ENCODE measurements at places on chromosomes 7 and 10.

DNA sequence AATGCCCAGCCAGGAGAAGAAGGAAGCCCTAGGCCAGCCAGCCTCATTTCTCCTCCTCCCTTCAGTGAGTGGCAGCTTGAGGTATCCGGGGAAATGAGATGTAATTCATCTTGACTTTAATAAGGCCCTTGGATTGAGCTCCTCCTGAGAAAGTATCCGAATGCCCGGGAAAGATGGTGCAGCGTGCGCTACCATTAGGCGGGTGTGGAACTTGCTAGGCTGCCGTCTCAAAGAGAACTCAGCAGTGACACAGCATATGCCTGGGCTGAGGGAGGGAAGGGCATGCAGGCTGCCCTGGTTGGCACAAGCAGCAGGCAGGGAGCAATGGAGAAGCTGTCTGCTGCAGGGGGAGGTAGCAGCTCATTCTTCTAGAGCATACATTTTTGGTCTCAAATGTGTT lies 659.8 kb upstream of the FOXK1 start:
- DNase-seq = no peak

DNA sequence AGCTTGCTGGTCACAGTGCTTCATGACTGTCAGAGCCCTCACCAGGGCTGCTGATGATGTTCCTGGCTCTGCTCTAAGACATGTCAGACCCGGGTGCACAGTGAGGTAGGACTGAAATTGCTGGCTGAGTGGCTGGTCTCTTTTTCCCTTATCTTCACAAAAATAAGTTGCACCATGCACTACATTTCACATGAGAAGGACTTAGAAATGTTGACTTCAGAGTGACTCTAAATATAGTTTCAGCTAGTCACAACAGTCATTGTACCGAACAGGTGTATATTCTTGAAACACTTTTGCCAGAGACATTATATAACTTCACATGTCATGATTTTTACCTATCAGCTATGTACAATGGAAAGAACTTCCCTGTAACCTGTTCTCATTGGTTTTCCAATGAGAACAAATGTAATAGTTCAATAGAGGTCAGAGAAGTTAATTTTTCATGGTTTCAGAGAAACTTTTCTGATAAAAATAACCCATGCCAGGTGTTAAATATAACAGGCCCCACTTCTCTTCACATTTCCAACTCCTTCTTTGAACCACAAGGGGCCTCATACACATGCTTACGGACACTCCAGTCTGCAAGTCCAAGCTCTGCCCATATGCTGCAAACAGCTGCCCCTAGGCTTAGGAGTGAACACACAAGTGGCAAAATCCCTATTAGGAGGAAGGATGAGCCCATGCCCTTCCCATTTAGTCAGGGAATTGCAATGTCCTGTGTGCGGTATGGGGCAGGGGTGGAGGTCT lies 115.6 kb downstream of the CDK6 start:
- no peak for DNase-seq

DNA sequence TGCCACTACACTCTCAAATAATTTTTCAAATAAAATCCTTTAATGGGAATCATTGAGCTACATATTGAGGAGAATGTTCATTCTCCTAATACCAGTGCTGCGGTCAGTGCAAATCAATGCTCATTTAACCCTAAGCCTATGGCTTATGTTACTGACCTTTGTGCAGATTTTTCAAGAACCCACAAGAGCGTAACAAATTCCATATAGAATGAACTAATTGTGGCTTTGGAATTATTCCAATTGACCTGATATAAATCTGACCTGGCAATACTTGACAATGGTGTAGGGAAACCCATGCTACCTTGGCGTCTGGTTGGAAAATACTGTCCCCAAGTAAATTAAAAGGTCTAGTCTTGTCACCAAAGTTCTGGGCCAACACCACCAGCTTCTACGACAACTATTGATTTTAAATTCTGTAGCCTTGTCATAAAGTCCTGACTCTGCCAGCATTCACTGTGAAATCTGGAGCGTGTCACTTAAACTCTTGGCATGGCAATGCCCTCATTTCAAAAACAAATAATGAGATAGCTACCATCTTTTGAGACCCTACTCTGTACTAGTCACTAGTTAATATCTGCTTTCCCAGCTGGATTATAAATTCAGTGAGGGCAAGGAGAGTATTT lies 320.9 kb downstream of the AHR start:
- DNase-seq = no peak

DNA sequence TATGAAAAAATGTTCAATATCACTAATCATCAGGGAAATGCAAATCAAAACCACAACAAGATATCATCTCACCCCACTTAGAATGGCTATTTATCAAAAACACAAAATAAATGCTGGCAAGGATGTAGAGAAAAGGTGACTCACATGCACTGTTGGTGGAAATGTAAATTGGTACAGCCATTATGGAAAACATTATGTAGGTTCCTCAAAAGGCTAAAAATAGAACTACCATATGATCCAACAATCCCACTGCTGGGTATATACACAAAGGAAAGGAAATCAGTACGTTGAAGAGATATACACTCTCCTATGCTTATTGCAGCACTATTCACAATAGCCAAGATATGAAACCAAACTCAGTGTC lies 50.2 kb downstream of the CDK1 start:
- DNase-seq = no peak

GRCh38 chr10:78736926-78737630 lies 331.7 kb upstream of the ZMIZ1 start:
- DNase-seq = no peak

DNA sequence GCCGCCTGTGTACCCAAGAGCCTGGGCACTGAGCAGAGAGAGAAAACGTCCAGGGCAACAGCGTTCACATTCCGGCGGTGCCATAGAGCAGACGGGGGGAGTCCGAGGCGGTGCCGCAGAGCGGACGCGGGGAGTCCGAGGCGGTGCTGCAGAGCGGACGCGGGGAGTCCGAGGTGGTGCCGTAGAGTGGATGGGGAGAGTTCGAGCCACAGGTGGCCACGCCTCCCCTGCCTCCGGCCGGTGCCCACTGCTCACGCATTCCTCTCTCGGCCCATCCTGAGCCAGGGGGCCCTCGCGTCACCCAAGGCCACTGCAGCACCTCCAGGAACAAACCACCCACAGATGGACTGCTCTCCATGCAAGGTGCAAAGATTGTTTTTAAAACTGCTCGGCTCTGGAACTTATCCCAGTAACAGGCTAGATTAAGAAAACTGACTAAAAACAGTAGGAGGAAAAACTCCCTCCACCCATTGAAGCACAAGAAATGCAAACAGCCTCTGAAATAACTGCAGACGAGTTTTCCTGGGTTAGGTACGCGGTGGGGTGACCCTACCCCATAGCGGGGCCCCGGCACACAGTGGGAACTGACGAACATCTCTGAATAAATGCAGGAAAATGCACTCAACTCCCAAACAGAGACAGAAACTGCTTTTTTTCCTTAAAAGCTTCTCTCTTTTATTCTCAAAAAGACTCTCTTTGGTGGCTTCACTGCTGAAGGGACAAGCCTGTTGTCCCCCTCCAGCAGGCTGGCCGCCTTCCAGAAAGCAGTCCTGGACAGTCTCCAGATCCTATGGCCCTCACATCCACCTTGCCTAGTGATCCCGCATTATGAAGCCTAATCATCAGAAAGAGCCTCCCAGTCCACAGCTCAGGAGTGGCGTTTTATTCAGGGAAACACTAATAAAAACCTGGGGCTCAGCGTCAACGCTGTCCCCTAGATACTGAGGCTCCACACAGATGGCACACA lies 55.9 kb downstream of the DIP2C start:
- no peak for DNase-seq
